ENCODE measurements at places on chromosomes 3 and 15.

GRCh38 chr3:27325419-27325818, 43.8 kb downstream of the NEK10 start:
- DNase-seq, result no peak

GRCh38 chr3:119243712-119244111, 3.0 kb upstream of the B4GALT4 start:
- DNase-seq, result no peak

GRCh38 chr3:148839805-148840204, 12.2 kb downstream of the CPB1 start:
- DNase-seq, result no peak

GRCh38 chr3:133744241-133744640, 2.0 kb upstream of the TF start:
- DNase-seq, result no peak

GRCh38 chr3:124885466-124886167, 1.5 kb downstream of the ITGB5 start:
- no peak for DNase-seq

- no peak for DNase-seq
Observed at GRCh38 chr15:38145651-38146111, 107.0 kb upstream of the SPRED1 start.

- no peak for DNase-seq
Observed at GRCh38 chr15:58264053-58264971, 126.1 kb downstream of the AQP9 start.

DNA sequence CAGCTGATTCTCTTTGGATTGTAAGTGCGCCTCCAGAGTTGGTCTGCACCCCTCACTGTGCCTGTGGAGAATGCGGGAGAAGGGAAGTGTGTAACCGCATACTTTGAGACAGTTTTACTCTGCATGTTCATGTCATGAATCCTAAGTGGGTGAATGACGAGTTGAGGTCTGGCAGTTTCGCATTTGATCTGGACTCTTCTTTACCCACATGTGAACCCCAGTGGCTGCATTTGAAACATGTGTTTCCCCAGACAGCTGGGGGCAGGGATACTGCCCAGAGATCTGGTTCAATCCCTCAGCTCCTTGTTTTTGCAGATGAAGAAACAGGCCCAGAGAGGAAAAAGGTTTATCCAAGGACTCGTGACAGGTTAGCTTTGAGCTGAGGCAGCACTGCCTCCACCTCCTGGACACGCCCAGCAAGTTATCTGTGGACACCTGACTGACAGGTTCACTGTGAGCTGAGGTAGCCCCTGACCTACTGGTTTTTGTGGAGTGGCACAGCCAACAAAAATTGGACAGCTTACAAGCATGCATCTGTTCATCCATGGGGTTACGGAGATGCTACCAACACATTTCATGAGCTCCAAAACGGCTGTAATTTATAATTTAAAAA, 207.3 kb downstream of the XXYLT1 start:
- DNase-seq, result no peak

DNA sequence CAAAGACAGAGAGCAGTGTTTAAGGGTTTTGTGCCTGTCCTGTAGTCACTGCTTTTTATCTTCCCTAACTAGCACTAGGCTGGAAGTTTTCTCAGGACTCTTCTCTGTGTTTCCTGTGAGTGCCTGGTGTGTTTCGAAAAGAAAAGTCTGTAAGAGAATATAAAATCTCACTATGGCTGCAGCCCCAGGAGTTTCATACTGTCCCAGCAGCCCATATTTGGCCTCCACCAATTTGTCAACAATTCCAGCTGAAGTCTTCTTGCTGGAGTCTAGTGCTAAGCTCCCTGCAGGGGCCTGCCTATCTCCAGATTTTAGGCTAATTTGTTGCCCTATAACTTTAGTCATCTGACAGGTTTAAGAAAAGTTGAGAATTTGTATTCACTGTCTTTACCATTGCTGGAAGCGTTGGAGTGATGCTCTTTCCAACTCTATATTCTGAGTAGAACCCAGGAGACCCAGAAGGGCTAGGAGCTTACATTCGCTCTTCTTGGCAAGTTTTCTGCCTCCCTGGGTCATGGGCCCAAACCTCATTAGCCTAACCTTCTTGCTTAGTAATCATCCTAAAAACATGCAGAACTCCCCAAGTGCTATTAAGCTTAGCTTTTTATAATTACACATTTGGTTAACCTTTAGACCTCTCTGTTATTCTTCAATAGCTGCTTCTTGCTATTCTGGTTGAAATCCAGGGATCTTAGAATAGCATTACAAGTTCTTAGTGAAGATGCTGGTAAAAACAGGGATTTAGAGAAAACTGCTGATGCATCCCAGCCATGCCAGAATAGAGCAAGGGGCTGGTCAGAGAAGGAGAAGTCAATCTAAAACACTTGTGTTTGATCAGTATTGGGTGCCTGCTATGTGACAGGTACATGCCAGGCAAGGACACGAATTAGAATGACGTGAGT, 283.1 kb downstream of the NEK10 start:
- DNase-seq, result no peak

DNA sequence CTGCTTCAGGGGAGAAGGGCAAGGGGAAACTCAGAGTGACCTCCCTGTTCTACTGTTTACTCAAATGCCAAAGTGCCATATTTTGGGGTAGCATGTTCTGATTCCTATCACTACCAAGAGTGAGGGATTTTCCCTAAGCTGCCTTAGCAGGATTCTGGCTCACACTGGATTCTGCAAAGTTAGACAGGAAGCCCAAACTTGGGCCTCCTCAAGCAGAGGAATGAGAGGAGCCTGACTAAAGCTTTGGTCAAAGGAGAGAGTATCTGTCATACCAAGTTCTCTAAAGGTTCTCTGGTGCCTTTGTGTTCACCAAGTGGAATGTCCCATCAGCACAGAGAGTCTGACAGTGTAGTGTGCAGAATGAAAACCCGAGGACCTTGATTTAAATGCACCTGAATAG, 8.8 kb upstream of the RARB start:
- no peak for DNase-seq

DNA sequence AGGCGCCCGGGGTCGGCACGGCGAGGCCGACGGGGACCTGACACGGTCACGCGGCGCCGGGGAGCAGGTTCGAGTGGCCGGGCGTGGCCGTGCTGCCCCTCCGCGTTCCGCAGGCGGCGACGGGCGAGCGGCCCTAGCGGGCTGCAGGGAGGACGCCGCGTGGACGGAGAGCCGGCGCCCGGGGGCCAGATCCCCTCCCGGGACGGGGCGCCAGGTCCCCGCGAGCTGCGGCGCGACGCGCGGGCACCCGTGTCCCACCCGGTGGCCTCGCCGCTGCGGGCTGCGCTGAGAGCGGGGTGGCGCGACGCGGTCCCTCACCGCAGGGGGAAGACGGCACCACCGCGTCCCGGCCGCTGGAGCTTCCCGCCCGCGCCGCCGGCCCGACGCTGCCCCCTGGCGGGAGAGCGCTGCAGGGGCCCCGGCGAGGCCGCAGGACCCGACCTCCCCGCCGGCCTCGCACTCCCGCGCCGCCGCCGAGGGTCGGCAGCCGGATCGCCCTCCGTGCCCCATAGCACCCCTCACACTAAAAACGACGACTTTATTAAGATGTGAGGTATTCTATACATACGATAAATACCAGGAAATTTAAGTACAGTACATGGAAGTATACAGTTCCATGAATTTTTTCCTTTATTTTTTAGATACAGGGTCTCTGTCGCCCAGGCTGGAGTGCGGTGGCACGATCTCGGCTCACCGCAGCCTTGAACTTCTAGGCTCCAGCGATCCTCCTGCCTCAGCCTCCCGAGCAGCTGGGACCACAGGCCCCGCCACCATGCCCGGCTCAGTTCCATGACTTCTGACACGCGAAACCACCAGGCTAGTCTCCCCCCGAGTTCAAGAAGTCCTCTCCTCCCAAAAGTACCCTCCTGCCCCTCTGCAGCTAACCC, 1.3 kb upstream of the PIGZ start:
- peak; percentile 34 for DNase-seq

- DNase-seq, result no peak
Observed at GRCh38 chr15:70563561-70564095, 199.7 kb downstream of the UACA start.

GRCh38 chr15:70385711-70386110, 288.0 kb upstream of the TLE3 start:
- DNase-seq, result no peak

- DNase-seq, result no peak
Observed at GRCh38 chr15:37077623-37078351, 22.6 kb downstream of the MEIS2 start.

DNA sequence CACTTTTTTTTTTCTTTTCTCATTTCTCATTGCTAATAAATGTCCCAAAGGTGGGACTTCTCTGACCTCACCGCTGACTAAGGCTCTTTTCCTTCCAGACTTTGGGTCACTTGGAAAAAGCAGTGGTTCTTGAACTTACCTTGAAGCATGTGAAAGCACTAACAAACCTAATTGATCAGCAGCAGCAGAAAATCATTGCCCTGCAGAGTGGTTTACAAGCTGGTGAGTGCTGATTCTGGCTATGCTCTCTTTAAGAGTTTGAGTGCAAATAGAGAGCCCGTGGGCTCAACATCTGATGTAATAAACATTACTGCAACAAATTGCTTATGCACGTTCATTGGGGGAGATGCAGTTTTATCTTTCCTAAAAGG, 2.0 kb downstream of the BHLHE40 start:
- DNase-seq, result no peak

DNA sequence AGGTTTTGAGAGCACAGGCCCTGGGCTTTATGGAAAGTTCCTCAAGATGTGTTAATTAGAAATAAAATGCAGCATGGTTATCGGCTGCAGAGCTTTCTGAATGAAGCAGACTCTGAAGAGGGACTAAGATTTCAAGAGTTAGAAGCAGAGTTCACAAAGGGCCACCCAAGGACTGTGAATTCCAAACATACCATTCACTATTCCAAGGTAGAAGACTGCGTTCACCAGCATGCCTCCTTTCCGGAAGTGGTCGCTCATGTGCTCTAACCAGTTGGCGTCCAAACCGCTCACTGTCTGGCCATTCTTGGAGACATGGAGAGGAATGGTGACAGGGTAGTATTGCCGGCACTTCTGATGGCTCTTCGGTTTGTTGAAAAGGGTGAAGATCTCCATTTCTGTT, 104.9 kb downstream of the OXNAD1 start:
- DNase-seq, result no peak

DNA sequence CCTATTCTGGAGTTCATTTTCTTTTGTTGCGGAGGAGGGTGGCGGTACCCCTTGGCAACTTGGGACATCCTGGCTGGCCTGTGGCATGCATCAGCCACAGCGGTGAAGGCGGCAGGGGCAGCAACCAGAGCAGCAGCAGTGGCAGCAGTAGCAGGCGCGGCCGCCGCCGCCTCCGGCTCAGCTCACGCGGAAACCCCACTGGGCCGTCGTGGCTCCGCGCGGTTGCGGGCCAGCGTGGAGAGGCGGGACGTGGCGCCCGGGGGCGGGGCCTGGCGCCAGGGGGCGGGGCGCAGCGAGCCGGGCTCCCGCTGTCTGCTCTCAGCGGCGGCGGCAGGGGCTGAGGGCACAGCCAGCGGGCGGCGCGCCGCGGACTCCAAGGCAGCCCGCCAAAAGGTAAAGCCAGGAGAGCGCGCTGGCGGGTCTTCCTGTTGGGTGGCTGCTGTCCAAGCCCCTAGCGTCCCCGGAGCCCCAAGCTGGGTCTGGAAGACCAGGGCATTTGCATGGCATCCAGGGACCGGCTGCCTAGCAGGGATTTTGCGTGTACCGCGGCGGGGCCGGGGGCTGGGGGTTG, 334.4 kb upstream of the THRB start:
- DNase-seq, result peak; percentile 40

DNA sequence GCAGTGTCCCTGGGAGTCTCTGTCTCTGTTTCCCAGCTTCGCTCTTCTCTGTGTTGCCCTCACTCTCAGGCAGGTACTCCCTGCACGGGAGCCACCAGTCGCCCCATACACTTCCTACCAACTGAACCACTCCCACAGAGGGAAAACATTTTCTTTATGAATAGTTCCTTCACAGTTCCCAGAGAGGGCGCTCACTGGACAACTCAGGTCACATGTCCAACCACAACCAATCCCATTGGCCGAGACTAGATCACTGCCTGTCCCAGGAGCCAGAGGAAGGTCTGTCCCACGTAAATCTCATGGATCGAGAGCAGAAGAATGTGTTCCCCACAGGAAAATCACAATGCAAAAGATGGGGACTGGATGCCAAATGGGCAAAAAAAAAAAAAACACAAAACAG, 26.1 kb downstream of the GRK7 start:
- DNase-seq, result no peak

- peak; percentile 5 for DNase-seq
Observed at GRCh38 chr3:143283432-143284128, 164.0 kb downstream of the CHST2 start.
